ENCODE measurements at places on chromosomes 13 and 19.

DNA sequence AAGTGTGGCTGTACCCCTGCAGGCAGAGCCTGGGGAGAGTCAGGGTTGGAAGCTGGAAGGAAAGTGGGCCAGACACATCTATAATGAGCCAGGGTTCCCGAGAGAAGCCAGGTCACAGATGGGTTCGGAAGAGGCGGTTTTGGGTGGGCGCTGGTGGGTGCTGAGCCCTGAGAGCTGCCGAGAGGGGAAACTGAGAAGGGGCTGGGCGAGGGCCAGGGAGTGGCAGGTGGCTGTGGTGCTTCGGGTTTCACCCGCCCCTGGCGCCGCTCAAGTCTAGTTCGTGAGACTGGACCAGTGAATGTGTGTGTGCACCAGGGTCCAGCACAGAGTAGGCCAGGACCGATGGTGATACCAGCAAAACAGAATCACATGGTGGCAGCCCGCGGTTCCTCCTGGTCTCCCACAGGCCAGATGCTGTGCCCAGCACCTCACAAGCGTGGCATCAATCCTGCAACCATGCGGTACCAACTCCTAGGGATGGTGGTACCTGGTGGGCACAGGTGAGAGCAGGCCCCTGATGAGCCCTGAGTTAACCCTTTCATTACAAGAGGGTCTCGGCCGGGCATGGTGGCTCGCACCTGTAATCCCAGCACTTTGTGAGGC lies 1.8 kb upstream of the LRRC4B start:
- DNase-seq: no peak

- DNase-seq: no peak
Measured at GRCh38 chr19:12936582-12936981, 1.8 kb upstream of the CALR start.

DNA sequence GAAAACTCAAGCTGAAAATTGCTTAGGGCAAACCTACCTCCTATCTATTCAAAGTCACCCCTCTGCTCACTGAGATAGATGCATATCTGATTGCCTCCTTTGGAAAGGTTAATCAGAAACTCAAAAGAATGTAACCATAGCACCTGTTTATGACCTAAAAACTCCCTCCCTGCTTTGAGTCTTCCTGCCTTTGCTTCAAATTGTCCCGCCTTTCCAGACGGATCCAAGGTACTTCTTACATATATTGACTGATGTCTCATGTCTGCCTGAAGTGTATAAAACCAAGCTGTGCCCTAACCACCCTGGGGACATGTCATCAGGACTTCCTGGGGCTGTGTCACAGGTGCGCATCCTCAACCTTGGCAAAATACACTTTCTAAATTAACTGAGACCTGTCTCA lies 118.6 kb downstream of the TBC1D4 start:
- no peak for DNase-seq

DNA sequence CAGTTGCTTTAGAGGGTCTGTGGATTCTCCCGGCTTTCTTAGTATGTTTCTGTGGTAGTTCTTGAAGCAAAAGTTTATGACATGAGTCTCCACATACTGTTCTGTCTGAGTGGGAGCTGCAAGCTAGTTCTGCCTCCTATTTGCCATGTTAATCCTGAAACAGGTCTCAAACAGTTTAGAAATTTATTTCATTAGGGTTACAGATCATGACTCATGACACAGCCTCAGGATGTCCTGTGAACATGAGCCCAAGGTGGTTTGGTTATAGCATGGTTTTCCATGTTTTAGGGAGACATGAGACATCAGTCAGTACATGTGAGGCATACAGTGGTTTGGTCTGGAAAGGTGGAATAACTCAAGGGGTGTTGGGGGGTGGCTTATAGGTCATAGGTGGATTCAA lies 77.5 kb downstream of the FNDC3A start:
- no peak for DNase-seq

- DNase-seq: no peak
Measured at GRCh38 chr19:38020311-38020710, 113.3 kb downstream of the SIPA1L3 start.

- DNase-seq: no peak
Measured at GRCh38 chr13:75319254-75319653, 162.7 kb downstream of the TBC1D4 start.

DNA sequence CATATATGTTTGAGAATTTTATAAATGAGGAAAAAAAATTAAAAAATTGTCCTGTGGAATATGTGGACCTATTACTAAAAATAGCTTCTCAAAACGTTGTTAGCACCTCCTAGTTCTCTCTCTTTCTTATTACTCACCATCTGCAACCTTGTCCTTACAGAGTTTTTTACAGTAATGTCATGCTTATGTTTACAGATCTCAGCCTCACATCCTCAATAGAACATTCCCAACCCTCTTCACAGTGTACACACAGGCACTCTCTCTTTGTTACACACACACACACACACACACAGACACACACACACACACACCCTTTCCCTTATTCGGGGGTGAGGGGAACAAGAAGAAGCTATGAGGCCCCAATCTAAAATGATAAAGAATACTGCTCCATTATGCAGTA lies 197.7 kb downstream of the SLITRK6 start:
- DNase-seq: no peak

DNA sequence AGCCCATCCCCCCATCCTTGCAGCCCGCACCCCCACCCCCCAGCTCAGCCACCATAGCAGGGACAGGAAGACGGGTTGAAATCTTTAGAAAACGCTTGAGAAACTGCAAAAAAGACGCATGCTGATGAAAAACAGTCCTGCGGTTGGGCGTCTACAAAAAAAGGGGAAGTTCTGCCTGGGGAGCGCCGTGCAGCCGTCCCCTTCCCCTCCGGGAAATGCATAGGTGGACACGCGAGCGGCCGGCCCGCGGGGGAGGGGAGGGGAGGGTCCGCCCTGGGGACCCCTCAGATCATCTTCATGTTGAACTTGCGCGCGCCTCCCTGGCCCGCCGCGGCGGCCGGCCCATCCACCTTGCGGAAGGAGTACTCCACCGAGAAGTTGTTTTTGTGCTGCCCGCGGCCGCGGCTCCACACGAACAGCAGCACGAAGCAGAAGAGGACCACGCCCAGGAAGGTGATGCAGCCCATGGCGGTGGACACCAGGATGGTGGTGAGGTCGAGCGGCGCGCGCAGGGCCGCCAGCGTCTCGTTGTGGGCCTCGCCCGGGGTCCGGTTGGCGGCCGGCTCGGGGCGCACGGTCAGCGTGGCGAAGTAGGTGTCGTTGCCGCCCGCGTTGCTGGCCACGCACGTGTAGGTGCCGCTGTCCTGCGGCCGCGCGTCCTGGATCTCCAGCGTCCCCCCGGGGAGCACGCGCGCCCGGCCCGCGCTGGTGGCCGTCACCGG lies 7.9 kb upstream of the PEAK3 start:
- no peak for DNase-seq
